ENCODE measurements at places on chromosomes 6 and 20.
A peak's percentile ranks its signal among the peaks of the same experiment; 100 is the strongest.

GRCh38 chr6:153210083-153210482 lies 79.0 kb upstream of the RGS17 start:
- DNase-seq = no peak

- DNase-seq = peak; percentile 41
Observed at GRCh38 chr6:149990212-149990660, 26.5 kb downstream of the ULBP1 start.

GRCh38 chr20:31869942-31870725 lies at the start of the genes DUSP15 and TTLL9:
DUSP15 (minus strand) TSS chr20:31870527; CDS start chr20:31870337, 190 bp downstream.
TTLL9 (plus strand) TSS chr20:31870634; CDS start chr20:31871127, 493 bp downstream.
- DNase-seq = peak; percentile 75

DNA sequence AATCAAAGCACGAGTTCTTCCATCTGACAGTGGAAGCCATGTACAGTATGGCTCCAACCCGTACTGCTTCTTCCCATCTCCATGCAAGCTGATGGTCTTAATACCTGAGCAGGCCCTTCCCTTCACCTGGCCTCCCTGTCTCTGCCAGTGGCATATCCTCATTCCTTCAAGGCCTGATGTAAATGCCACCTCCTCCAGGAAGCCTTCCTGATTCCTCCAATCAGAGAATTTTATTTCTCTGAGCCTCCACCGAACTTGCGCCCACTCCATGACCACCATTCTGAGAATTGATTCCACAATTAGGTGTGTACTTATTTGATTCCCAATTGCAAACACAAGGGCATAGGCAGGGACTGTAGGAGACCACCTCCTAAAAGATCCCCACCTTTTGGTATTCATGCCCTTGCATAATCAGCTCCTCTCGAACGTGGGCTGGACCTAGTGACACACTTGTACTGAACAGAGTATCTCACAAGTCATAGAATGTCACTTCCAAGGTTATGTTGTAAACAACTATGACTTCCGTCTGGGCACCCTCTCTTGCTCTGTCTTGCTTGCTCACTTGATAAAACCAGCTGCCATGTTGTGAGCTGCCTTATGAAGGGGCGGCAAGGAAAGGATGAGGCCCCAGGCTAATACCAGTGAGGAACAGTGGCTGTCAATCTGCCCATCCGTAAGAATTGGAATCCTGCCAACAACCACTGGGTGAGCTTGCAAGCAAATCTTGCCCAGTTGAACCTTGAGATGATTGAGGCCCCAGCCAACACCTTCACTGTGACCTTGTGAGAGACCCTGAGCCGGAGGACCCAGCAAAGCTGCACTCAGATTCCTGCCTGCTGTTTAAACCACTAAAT lies 38.8 kb downstream of the CPNE5 start:
- DNase-seq = no peak

GRCh38 chr6:124991764-124992295 lies 29.6 kb downstream of the RNF217 start:
- DNase-seq = no peak

DNA sequence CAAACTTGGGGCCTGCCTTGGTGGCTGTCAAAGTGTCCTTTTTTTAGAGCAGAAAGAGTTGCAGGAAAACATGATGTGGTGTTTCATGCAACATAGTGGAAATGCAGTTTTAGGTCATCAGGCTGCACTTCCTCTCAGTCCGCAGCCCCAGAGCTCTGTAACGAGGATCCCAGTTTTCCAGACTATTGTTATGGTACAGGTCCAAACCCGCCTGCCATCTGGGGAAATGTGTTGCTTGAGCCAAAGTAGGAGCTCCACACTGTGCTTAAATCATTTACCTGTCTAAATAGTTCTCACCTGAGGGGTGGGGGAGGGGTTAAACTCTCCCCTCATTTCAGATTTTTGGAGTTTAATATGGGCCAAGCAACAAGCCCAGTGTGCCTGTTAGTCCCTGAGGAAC lies 59.8 kb downstream of the GOPC start:
- DNase-seq = no peak

DNA sequence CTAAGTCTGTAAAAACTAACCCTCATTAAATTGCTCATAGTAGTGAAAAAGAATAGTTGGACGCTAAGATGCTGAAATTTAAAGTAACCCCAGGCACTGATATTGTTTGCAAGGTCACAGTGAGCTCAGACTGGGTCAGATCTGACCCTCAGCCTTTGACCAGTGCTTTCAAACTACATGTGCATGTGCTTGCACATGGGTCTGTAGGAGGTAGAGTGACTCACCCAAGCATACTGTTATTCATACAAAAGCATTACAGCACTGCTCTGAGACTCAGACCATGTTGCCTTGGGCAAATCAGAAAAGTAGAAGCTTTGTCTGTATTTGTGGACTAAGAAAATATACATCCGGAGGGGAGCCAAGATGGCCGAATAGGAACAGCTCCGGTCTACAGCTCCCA lies 326.4 kb upstream of the MARCKS start:
- no peak for DNase-seq

All from neural progenitor cell (in vitro differentiated cells).